ENCODE measurements at places on chromosomes 2 and 18.

DNA sequence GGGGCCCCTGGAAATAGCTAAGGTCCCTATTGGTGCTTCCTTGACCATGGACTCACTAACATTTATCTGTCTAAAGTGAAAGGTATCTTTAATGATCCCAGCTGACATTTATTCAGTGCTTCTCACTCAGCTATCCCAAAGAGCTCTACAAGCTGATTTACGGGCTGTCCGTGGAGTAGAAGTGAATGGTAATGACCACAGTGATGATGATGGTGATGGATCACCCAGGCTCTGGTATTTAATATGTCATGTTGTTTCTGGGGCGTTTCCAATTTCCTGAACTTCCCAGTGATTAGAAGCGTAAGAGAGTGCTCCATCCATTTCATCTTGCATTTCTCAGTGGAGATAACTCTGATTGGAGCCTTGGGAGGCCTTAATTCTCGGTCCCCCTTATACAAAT is 304.3 kb downstream of the HRH4 start:
- no peak for DNase-seq

GRCh38 chr18:23317975-23318675 is 135.0 kb upstream of the RIOK3 start:
- no peak for DNase-seq

GRCh38 chr18:46414863-46415262 is 242.2 kb downstream of the LOXHD1 start:
- DNase-seq: no peak

DNA sequence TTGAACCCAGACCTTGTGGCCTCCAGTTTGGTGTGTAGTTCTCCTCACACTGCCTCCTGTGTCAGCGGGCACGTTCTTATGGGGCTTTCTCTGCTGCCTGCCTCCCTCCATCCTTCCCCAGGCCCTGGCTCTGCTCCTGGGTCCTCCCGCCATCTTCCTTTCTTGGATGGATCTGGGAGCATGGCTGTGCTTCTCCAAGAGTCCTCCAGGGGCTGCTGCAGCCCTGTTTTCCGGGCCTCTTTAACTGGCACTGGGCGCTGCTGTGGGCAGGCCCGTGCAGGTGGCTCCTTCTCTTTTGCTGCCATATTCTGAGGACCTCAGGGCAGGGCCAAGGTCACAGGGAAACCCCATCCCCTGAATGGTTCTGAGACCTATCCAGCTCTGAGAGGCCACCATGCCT is 17.8 kb downstream of the THNSL2 start:
- no peak for DNase-seq

- peak; percentile 60 for DNase-seq
Observed at GRCh38 chr2:108927936-108928659, 60.9 kb downstream of the EDAR start.
